ENCODE measurements at places on chromosomes 4 and X.
A peak's percentile ranks its signal among the peaks of the same experiment; 100 is the strongest.

- no peak for DNase-seq
Observed at GRCh38 chr4:85793233-85793585, 318.3 kb downstream of the ARHGAP24 start.

- DNase-seq: no peak
Observed at GRCh38 chrX:9390693-9391368, 74.0 kb upstream of the TBL1X start.

DNA sequence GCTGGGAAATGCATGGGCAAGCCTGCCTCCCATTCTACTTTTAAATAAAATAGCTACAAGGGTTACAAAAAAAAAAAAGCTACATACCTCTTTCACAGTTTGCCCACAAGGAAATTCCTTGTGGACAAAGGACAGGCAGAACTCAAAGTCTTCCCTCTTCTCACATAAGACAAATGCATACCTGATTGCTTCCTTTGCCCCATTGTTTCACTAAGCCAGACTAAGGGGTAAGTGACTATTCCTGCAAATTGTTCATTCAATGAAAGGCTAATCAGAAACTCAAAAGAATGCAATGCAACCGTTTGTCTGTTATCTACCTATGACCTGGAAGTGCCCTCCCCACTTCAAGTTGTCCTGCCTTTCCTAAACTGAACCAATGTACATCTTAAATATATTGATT is 780.6 kb downstream of the FAM133A start:
- no peak for DNase-seq

DNA sequence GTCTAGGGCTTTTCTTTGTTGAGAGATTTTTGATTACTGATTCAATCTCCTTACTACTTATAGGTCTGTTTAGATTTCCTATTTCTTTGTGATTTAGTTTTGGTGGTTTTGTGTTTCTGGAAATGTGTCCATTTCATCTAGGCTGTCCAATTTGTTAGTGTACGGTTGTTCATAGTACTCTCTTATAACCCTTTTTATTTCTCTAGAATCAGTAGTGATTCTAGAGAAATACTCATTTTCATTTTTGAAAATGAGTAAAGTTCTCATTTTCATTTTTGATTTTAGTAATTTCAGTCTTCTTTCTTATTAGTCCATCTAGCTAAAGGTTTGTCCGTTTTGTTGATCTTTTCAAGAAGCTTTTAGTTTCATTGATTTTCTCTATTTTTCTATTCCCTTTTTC is 7.5 kb downstream of the IL13RA1 start:
- no peak for DNase-seq

DNA sequence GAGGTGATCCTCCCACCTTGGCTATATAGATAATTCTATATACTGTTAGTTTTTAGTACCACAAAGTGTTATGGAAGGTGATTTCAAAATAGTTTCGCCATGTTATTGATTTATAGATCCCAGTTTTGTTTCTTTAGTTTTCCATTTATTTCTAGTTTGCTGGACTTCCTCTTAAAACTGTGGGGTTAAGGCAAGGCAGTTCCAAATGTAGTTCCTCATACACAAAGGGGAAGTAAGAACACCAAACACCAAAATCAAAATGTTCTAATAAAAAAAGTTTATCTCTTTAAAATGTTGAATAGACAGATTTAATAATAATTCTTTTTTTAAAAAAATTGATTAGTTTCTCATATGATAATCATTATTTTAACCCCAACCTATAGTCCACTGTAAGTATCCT is 6.8 kb upstream of the CISD2 start:
- DNase-seq: no peak

DNA sequence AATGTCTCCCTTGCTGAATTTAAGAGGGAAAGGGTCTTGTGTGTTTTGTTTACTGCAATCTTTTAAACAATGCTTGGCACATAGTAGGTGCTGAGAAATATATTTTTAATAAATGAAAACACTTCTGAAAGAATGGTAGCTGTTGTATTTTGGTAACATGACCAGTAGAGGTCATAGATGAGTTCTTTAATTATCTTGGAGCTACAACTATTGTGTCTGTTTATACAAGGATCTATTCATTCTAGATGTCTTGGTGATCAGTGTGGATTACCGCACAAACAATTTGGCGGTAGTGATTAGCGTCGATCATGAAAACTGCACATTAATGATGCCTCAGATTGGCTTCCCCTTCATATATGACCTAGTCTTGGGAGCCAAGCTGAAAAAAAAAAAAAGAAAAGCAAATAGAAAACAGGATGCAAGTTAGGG is 21.4 kb upstream of the SCRG1 start:
- no peak for DNase-seq

- no peak for DNase-seq
Observed at GRCh38 chr4:7821245-7822136, 118.2 kb downstream of the AFAP1 start.

GRCh38 chr4:9825049-9825448 is 43.6 kb downstream of the DRD5 start:
- DNase-seq: no peak

DNA sequence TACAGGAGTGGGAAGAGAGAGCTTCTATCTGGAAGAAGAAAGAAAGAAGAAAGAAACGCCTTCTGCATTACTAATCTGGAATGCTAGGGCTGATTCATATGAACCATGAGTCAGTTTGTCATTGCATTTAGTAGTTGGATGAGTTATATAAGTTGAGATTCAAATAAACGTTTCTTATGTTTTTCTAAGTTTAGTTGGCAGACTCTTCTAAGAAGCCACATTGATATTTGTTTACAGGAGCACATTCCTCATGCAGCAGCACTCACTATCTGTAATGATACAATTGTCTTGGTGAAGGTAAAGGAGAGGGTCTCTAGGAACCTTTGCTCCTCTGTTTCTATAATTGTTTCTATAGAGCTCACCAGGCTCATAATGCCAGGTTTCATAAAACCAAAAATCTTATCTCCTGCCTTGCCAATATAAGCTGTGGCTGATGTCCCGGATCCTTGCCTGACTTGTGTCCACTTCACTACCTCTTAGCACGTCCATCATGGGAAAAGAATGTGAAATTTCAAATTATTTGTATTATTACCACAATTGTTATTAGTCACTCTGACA is 39.5 kb downstream of the HOPX start:
- DNase-seq: peak; percentile 78

DNA sequence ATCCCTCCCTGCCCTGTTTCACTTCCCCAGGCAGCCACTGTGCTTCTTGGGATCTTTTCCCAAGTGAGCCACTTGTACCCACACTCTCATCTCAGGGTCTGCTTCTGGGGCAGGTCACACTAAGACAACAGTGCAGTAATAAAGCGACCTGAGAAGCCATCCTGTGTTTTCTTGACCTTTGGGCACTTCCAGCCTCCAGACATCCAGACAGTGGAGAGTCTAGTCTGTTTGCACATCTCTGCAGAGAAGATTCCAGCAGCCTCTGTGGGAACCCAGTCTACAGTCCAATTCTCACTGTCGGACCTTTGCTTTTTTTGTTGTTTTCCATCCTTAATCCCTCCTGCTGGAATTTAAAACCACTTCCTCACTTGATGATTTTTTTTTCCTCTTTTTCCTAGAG is 50.3 kb upstream of the ATP6AP2 start:
- no peak for DNase-seq

DNA sequence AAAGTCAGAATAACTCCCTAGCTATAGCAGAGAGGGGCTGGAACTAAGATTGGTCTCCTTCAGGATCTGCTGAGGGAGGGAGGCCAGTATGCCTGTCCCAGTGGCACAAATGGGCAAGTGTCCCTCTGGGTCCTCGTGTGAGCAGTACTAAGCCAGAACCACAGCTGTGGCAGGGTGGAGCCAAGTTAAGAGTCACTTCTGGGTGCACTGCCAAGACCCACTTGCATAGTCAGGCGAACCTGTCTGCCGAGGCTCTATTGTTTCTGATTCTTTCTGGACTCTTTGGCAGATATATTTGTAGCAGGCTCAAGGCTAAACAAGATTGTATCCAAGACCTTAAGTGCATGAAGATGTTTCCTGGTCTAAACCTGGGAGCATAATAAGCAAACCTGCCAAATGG is 1123.7 kb upstream of the POU3F4 start:
- DNase-seq: no peak

DNA sequence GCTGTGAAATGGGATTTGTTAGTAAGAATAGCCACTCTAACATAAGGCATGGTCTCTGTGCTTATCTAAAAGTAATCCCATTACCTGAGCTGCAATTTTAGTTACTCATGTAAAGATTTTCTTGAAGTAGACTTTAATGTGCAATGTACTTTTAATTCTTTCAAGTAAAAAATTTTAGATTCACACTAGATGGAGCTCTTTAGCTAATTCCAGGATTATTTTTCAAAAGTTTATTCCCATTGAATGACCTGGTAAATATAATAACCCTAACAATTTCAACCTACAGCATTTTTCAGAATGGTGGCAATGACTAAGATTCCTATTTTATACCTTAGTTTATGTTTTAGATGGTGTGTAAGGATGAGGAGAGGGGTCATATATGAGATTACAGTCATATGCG is 18.1 kb downstream of the USP38 start:
- no peak for DNase-seq

GRCh38 chr4:43369036-43369594 is 476.6 kb downstream of the GRXCR1 start:
- no peak for DNase-seq

DNA sequence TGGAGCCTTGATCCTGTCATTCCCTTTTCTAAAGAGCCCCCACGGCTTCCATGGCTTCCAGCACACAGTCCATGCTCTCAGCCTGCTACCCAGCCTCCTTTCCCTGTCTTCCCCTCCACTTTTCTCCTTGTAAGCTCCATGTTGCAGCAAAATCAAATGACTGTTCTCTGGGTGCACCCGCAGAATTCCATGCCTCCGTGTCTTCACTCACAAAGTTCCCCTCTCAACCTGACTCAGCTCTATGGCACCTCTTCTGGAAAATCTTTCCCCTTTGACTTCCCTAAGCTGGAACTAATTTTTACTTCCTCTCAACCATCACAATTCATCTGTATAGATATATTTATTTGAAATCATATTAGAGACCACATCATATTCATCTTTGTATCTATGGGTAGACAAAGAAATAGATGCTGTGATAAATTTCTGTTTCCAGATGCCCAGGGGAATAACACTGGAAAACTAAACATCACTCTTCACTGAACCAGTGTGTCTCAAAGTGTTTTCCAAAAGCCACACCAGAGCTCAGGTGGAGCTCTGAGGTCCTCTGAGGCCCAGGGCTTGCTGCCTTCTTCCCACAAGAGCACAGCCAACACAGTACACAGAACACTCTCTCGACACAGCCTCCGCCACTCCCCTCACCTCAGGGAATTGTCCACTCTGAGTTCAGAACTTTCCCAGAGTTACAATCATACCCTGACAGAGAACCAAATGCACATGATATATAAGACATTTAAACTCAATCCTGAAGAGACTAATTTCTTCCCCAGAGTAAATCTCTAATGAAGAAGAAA is 3.3 kb downstream of the SETD7 start:
- DNase-seq: no peak

GRCh38 chrX:71873459-71873833 is 37.2 kb upstream of the NHSL2 start:
- DNase-seq: no peak

DNA sequence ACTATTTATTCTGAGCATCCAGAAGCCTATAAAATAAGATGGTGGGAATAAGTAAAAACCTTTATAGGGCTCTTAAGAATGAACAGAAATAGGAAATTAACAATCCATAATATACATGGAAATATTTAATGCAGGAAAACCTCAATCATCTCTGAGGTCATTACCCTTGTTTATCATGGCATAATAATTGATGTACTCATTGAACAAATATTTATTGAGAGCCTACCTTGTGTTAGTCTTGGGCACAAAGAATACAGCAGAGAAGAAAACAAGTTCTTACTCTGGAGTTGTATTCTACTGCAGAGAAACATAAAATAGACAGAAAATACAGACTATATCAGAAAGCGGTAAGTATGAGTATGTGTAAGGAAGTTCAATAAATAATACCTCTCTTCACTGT is 167.2 kb downstream of the COX18 start:
- DNase-seq: no peak

DNA sequence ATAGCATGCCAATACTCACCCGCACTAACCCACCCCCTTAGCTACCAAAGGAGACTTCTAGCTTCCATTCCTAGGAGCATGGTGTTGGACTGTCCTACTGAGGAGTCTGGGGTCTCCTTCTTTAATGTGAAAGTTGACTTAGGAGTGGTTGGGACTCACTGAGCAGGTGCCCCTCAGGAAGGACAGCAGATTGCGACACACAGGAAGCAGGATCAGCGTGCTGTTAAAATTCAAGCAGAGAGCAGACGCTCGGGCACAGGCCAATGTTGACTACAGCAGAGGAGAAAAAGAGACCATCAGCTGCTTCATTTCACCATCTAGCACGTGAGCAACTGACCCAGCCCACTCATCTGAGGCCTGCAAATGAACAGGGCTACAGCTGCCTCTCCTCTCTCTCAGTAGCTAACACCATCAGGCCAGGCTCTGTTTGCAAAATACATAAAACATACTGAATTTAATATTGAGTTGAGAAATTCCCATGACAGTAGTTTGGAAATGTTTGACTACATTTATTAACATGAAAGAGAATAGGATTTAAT is 10.8 kb downstream of the NOX1 start:
- DNase-seq: no peak
